ENCODE measurements at places on chromosomes 7 and 10.

- DNase-seq: no peak
These were observed 14.9 kb downstream of the CARD11 start for GRCh38 chr7:3028758-3029093.

- peak; percentile 41 for DNase-seq
These were observed 26.7 kb downstream of the PLPP4 start for GRCh38 chr10:120483651-120484301.

GRCh38 chr7:99098824-99099498, 44.9 kb downstream of the SMURF1 start:
- peak; percentile 86 for DNase-seq

DNA sequence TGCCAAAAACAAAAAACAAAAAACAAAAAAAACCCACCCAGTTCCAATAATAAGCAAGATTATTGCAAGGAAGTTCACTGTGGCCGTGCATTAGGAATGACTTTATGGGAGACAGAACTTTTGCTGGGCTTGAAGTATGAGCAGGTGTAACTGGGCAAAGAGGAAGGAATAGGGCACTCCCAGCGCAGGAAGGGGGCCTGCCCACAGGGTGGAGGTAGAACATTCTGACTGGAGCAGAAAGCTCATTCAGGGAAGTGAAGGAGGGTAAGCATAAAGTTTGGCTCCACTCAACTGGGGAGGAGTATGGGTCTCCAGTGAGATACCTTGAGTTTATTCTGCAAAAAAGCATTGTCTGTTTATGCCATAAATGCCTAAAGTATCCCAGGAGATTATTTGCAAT, 42.1 kb upstream of the WIPF3 start:
- DNase-seq: no peak

DNA sequence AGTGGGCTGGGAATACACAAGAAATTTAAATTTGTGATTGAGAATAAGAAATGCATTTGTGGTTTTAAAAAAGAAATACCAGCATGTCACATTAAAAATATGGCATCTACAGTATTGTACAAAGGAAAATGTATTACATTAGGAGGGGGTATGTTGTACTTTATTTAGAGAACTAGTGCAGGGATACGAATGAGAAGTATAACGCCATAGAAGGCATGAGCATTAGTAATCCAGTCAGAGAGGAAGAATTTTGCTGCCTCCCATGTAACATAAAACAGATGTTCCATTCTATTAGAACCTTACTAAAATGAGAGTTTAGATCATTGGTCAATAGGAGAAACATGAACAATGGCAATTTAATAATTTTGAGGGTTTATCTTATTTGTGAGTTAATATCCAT, 182.2 kb downstream of the ADK start:
- peak; percentile 56 for DNase-seq

- no peak for DNase-seq
These were observed 335.9 kb upstream of the PLXDC2 start for GRCh38 chr10:19480353-19480752.

DNA sequence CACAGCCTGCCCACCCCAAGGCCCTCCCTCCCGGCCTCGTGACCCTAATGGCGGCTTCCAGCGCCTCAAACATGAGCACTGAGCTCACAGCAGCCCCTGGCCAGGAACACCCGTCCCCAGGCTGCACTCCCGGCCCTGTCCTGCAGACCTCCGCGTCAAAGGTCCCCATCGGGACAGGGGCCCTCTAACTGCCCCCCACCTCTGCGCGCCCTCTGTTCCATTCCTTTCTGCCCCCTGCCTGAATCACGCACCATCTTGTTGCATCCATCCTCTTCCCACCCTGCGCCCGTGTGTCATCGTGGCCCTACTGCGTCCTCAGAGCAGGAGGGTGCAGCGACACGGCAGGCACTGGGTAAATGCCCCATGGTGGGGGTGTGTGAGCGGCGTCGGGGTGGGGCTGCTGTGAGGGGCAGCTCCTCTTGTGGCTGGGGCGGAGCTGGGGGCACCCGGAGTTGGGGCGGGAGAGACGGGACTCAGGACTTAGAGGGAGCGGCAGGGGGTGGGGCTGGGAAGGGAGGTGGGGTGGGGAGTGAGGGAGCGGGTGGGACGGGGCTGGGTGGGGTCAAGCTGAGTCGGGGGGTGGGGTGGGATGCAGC, 13.4 kb downstream of the SLC29A4 start:
- no peak for DNase-seq

DNA sequence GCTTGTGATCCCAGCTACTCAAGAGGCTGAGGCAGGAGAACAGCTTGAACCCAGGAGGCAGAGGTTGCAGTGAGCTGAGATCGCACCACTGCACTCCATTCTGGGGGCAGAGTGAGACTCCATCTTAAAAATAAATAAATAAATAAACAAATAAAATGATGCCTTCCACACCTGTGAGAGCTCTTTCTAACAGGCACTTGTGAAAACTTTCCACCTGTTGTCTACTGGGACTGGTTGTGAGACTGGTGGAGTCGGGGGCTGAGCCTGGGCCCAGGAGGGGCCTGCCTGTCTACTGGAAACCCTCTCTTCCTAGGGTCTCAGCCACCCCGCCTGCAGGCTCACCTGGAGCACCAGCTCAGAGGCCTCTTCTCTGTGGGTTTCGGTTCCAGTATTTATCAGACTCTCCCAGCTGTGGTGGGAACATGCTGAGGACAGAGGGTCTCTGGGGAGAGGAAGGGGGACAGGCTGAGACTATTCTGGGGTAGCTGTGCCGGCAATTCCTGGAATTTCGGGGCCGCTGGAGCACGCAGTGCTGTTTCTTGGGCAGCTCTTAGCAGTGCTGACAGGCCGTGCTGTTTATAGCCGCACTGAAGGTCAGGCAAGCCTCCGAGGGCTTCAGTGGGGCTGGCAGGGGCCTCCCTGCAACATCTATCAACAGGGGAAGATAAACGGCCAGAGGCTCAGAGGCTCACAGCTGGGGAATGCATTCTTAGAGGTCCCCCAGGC, 3.8 kb downstream of the LDB3 start:
- no peak for DNase-seq

- no peak for DNase-seq
These were observed 6.6 kb upstream of the ZNF282 start for GRCh38 chr7:149188637-149189259.

DNA sequence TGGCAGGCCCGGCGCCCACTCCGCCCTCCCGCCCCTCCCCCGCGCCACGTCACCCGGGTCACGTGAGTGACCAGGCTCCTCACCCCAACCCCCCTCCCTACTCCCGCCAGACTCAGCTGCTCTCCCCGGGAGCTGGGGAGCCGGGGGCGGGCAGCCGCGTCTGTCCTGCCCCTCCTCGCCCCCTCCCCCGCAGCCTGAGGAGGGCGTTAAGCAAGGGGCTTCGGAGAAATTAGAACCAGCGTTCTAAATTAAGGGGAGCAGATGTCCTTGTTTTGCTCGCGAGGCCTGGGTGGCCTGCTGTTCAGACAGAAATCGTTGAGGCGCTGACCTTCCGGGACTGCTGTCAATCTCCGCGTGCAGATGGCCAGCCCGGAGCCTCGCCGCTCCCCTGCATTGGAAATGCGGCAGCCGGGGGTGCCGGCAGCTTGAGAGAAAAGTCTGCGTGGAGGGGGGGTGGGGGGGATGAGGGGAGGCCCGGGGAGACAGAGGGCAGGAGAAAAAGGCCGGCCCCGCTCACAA, 102.2 kb upstream of the ZNF438 start:
- peak; percentile 80 for DNase-seq

- no peak for DNase-seq
These were observed 4.4 kb upstream of the ABHD11 start for GRCh38 chr7:73742753-73743641.

DNA sequence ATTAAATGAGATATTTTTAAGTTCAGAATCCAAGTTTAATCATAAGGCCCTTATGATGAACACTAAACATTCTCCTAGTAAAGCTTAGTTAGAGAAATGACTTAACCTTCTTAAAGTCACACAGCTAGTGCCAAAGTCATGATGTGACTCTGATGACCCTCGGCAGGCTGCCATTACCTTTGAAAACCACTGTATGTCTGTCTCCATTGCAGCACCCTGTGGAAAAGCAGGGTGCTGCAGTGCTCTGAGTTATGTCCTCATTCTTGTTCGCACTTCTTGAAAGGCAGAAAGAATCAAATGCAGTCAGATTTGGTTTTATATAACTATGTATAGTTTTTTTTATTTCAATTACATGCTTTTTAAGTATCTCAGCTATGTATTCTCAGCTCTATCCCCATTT, 105.0 kb downstream of the PHTF2 start:
- peak; percentile 21 for DNase-seq

DNA sequence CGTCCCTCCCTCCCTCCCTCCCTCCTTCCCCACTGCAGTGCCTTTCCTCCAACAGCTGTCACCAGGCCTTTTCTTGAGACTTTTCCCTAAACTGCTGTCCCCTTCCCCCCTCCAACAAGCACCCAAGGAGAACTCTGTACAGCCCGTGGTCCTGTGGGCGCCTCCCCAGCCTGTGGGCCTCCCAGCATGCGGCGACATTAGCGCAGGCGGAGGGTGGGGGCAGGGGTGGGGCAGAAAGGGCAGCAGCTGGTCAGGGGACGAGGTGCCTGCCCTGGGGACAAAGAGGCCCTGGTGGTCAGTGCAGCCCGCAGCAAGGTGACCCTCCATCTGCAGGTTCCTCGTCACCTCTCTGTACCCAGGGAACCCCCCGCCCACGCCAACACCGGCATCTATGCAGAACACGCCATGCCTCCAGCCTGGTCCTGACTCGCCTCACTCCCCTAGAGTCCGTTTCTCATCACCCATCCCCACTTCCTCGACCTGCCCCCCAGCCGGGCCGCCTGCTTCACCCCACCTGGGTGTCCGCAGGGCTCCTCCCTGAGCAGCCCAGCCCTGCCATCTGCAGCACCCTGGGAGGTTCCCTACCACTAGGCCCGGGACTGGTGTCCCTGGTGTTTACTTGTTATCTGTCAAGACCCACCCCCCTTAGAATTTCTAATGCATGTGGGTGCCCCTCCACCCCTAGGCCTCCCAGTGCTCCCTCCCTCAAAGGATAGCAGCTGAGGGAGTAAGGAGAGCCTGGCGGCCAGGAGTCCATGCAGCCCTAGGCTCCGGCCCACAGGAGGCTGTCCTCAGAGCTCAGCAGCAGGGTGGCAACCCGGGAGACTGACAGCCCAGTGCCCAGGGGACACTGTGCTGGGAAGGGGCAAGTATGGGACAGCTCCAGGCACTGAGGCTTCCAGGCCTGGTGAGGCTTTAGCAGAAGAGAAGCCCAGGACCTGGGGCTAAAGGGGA, 147.8 kb downstream of the ARHGAP22 start:
- no peak for DNase-seq

DNA sequence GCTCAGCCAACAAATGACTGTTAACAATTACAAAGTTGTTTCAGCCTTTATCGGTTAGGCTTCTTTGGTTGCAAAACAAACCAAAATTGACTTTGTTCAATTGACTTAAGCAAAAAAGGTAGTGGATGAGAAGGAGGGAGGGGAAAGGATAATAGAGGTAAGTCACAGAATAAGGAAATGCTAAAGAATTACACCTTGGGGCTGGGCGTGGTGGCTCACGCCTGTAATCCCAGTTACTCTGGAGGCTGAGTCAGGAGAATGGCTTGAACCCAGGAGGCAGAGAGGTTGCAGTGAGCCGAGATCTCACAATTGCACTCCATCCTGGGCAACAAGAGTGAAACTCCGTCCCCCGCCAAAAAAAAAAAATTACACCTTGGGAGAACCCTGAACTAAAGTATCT, 41.4 kb downstream of the AHCYL2 start:
- DNase-seq: no peak

- DNase-seq: peak; percentile 48
These were observed 29.3 kb downstream of the CCNJ start for GRCh38 chr10:96072674-96073073.

- DNase-seq: peak; percentile 70
These were observed 87.8 kb downstream of the ABCC2 start for GRCh38 chr10:99870123-99870730.

DNA sequence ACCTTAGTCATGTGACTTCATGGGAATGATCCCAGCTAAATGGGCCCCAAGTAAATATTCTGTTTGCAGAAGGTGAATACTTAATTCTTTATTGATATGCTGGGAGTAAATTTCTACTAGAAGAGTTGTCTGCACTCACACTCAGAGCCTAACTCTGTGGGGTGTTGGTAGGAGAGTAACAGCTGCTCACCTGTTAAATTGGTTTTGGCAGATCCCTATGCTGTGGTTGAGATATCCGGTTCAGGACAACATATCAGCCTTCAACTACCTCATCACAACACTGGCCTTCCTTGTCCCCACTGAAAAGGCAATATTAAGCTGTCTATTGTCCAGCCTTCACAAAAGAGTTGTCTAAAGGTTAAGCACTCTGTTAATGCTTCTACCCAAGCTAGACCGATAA, 738.3 kb downstream of the INHBA start:
- no peak for DNase-seq

GRCh38 chr7:100719523-100720278, 567 bp upstream of the EPO start:
- peak; percentile 39 for DNase-seq

DNA sequence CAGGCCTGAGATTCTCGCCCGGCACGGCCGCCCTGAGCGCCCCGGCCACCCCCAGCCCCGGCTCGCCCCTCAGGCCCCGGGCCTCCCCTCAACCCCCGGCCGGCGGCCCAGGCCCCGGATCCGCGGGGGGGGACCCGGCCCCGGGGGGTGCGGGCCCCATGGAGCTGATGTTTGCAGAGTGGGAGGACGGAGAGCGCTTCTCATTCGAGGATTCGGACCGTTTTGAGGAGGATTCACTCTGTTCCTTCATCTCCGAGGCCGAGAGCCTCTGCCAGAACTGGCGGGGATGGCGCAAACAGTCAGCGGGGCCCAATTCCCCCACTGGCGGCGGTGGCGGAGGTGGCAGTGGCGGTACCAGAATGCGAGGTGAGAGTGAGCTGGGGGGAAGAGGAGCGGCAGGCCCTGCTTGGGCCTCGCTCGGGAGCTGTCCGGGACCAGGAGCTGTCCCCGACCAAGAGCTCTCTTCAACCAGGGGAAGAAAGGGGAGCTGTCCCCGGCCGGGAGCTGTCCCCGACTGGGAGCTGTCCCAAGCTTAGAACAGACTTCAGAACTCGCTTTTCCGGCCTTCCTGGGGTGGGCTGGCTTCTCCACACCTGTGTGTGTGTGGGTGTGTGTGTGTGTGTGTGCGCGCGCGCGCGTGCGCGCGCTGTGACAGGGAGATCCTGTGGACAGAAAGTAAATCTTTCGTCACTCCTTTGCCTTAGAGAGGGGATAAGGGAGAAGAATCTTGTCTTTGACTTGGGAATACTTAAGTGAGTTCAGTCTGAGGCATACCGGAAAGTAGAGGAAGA, 510 bp downstream of the ZSWIM8 start:
- DNase-seq: peak; percentile 55

DNA sequence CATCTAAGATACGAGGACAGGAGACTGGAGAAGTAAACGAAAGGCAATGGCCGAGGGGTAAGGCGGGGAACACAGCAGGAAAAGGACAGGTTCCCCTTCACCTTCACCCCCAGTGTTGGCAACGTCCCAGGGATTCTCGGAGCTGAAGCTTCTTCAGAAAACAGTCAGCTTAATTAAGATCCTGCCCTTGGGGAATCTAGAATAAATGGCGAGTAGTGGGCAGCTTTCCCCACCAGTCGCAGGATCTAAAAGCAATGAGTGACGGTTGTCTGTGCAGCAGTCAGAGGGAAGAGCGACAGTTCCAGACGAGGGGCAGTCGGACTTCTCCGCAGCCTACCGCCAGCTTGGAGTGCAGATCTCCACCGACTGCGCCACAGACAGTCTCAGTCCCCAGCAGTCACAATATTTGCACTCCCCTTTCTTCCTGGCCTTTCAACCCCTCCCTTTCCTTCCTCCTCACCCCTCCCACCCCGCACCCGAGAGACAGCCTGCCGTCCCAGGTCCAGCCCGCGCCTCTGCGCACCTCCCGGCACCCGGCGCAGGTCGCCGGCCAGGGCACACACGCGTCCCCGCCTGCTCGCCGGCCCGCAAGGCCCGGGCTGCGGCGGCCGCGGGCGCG, 10.9 kb upstream of the SP8 start:
- peak; percentile 48 for DNase-seq

Data from RPMI7951 (cell line).